ENCODE measurements at places on chromosomes 5 and 9. TPM values are rescaled to one million over a fixed set of nuclear protein-coding genes. Genes with fewer than 3 reads are reported as not detected.

- no peak for DNase-seq
- no peaks in the 10 kb centered on the region for H3K27me3 ChIP-seq
- no peaks in the 10 kb centered on the region for H3K36me3 ChIP-seq
- no peak overlapping the region for H3K27ac ChIP-seq
- no peaks in the 10 kb centered on the region for H3K4me1 ChIP-seq
Observed at GRCh38 chr5:35679357-35679756, 61.7 kb downstream of the SPEF2 start.

GRCh38 chr5:116153687-116154174 is 68.9 kb downstream of the COMMD10 start:
- no peak for DNase-seq
- no peaks in the 10 kb centered on the region for H3K27me3 ChIP-seq
- no peaks in the 10 kb centered on the region for H3K36me3 ChIP-seq
- H3K27ac ChIP-seq: no peak overlapping the region
- no peak overlapping the region for H3K4me3 ChIP-seq

GRCh38 chr5:124512952-124513632 is 233.3 kb downstream of the ZNF608 start:
- H3K36me3 ChIP-seq: no peaks in the 10 kb centered on the region
- no peaks in the 10 kb centered on the region for H3K27me3 ChIP-seq
- no peaks in the 10 kb centered on the region for H3K4me1 ChIP-seq
- no peak overlapping the region for H3K4me3 ChIP-seq
- no peak overlapping the region for H3K27ac ChIP-seq
- no peak for DNase-seq

GRCh38 chr9:93962561-93963440 is 7.6 kb upstream of the BARX1 start:
- peaks cover 31% of the 10 kb centered on the region for H3K27me3 ChIP-seq
- no peak overlapping the region for H3K4me3 ChIP-seq
- H3K27ac ChIP-seq: no peak overlapping the region
- DNase-seq: peak; percentile 90

GRCh38 chr9:109072133-109072692 is 47.5 kb downstream of the TMEM245 start:
- H3K27me3 ChIP-seq: no peaks in the 10 kb centered on the region
- H3K4me3 ChIP-seq: no peak overlapping the region
- H3K4me1 ChIP-seq: no peaks in the 10 kb centered on the region
- DNase-seq: no peak

DNA sequence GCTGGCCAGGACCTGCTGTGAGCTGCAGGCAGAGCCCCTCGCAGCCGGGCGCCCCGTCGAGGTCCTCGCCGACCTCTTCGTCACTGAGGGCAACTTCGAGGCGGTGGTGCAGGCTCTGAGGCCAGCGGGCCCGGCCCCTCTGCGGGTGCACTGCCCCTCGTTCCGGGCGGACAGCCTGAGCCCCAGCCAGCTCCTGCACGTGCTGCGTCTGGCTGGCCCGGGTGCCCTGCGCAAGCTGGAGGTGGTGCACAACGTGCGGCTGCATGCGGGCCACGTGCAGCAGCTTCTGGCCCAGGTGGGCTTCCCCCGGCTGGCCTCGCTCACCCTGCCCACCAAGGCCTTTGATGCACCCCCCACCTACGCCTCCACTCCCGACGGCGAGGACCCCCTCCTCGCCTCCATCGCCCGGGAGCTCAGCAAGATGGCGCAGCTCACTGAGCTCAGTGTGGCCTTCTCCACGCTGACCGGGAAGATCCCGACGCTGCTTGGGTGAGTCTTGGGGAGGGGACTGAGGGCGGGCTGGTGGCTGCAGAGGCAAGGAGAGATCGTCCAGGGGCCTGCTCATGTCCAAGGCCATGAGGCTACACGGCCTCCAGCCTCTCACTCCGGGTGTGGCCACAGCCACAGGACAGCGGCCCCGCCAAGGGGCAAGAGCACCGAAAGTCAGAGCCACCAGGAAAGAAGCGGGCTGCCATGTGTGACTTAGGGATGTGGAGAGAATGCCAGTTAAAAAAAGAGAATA is 825 bp downstream of the LRRC14B start:
- H3K4me3 ChIP-seq: no peak overlapping the region
- peaks cover 9% of the 10 kb centered on the region for H3K4me1 ChIP-seq
- no peaks in the 10 kb centered on the region for H3K27me3 ChIP-seq
- H3K27ac ChIP-seq: no peak overlapping the region
- no peaks in the 10 kb centered on the region for H3K36me3 ChIP-seq

GRCh38 chr9:32136700-32137339 is 247.6 kb upstream of the ACO1 start:
- H3K27ac ChIP-seq: no peak overlapping the region
- no peaks in the 10 kb centered on the region for H3K27me3 ChIP-seq
- H3K4me3 ChIP-seq: no peak overlapping the region
- no peaks in the 10 kb centered on the region for H3K4me1 ChIP-seq

DNA sequence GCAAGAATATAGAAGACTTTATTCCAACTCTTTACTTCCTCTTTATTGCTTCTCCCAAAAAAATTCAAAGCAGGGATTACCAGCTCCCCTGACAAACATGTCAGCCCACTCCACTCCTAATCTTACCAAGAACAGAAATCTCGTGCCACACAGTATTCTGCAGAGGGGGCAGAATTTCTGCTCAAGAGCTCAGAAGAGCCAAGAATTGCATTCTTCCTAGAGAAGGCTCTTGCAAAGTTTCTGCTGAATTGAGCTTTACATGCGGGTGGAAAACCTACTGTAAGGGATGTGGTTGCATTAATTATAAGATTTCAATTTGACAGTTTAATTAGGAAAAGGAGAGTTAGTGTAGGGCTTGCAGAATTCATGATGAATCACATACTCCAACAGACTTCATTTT is 428.5 kb downstream of the CETN3 start:
- H3K4me1 ChIP-seq: no peaks in the 10 kb centered on the region
- H3K4me3 ChIP-seq: no peak overlapping the region
- H3K27me3 ChIP-seq: no peaks in the 10 kb centered on the region

DNA sequence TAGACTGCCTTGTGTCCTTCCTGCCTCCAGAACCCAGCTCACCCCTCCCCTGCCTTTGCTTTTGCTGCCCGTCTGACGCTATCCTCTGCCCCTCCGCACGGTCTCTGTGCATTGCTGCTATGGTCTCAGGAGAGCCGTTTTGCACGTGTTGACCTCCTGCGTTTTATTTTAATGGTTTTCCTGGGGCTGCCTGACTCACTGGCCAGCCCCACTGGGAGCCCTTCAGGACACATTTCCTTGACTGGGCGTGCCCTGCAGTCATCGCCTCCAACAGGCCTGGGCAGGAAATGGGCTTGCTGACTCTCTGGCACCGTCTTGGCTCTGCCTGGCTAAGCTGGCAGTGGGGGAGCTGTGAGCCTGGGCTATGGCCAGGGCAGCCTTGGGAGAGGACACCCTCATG is 17.9 kb upstream of the ASS1 start:
- no peak overlapping the region for H3K27ac ChIP-seq
- H3K4me3 ChIP-seq: no peak overlapping the region
- H3K36me3 ChIP-seq: no peaks in the 10 kb centered on the region
- H3K27me3 ChIP-seq: no peaks in the 10 kb centered on the region
- H3K4me1 ChIP-seq: no peaks in the 10 kb centered on the region

DNA sequence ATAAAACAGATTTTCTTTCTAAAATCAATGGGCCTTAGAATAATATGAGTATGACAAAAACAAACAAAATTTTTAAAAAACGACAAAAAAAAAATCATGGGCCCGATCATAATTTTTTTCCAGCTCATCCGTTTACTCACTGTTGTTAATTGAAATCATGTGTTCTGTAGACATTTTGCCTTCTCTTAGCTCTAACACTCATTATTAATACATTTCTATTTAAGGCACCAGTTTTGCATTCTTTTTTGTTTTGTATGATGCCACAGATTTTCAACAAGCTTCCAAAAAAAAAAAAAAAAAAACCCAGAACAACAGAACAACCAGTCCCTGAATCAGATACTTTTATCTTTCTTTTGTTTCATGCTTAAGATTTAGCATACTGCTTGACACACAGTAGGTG is 86.4 kb downstream of the PRLR start:
- no peaks in the 10 kb centered on the region for H3K27me3 ChIP-seq
- DNase-seq: no peak
- H3K4me1 ChIP-seq: no peaks in the 10 kb centered on the region
- H3K36me3 ChIP-seq: no peaks in the 10 kb centered on the region

DNA sequence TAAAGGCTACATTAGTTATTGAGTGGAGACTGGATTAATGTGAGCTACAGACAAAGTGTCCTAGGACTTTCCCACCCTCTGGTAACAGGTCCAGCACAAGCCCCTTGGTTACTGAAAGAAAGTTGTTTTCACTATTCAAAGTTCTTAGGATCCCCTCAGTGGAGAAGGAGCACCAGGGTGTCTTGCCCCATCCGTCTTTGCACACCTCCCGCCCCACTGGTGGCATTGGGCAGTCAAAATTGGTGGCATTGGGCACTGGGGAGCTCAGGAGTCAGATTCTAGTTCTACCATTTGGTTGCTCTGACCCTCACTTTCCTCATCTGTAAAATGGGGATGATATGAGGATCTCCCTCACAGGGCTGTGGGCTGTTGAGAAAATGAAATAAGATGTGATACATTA is 2.4 kb upstream of the ANGPTL2 start:
- peaks cover 14% of the 10 kb centered on the region for H3K4me1 ChIP-seq
- no peak overlapping the region for H3K27ac ChIP-seq
- no peak overlapping the region for H3K4me3 ChIP-seq
- DNase-seq: no peak
- peaks cover 16% of the 10 kb centered on the region for H3K27me3 ChIP-seq

GRCh38 chr5:115559524-115559923 is 14.9 kb upstream of the FEM1C start:
- no peak for DNase-seq
- no peak overlapping the region for H3K27ac ChIP-seq
- peaks cover 2% of the 10 kb centered on the region for H3K27me3 ChIP-seq
- no peaks in the 10 kb centered on the region for H3K4me1 ChIP-seq

DNA sequence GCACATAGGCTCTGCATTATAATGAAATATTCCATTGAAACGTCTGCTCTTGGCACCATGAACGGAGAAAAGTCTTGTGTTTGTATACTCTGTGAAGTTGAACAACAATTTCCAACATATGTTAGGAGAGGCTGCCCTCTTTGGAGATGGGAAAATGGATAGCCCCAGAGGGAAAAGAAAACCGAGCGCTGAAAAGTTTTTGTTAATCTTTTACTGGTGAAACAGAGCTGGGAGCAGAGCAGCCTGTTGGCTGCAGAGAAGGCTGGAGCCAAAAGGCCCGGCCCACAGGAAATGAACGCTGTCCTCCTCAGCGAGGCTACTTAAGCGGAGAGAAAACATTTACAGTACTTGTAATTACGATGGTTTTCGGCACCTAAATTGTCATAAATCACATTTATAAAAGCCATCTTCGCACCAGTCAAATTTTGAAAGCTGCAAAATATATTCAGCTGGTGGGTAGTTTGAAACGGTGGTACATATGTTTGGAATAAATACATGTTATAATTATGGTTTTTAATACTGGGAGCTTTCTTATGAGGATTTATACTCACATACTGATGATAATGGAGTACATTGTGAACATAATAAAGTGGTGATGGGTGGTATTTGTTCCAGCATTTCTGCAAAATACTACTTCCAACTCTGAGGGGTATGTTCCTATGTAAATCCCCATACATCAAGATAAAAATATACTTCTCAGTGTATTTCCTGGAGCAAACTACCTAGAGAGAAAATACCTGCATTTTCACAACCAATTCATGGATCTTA is 129.6 kb upstream of the CNTLN start:
- no peaks in the 10 kb centered on the region for H3K27me3 ChIP-seq
- DNase-seq: no peak
- H3K36me3 ChIP-seq: no peaks in the 10 kb centered on the region
- H3K4me1 ChIP-seq: no peaks in the 10 kb centered on the region

- no peaks in the 10 kb centered on the region for H3K36me3 ChIP-seq
- H3K27me3 ChIP-seq: no peaks in the 10 kb centered on the region
- H3K4me1 ChIP-seq: no peaks in the 10 kb centered on the region
Observed at GRCh38 chr5:110923971-110924370, 147.5 kb upstream of the TSLP start.

DNA sequence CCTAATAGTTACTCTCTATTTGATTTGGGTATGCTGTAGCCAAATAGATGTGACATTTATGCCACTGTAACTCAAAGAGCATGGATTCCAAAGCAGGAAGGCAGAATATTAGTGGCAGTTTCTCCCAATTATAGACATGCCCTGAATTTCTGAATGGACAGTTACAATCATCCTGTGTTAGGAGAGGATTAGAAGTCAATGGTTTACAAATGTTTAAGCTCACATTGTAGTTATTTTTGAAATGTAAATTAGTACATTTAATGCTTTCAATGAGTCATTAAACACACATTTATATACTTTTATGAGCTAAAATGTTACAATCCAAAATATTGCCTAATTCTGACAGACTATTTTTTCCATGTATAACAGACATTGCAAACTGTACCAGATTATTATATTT is 62.3 kb upstream of the CDH18 start:
- no peak overlapping the region for H3K27ac ChIP-seq
- H3K36me3 ChIP-seq: no peaks in the 10 kb centered on the region
- DNase-seq: no peak

DNA sequence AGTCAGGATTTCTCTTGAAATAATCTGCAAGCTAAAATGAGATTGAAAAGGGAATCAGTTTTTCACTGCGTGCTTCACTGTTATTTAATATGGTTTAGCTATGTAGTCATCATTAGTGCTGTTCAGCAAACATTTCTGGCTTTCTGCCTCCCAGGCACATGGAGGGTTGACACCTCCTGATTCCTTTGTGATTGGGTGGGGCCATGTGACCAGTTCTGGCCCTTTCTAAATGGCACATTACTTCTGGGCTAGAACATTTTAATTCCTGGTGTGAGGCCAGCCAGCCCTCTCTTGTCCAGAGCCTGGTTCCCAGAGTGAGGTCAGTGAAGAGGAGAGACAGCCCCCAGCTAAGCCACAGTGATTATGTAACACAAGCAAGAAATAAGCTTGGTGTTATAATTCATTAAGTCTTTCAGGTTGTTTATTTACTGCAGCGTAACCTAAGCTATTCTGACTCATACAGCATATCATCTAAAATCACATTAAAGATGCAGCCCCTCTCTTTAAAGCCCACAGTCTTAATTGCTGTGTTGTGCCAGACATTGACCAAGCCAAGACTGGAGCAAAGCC is 17.4 kb upstream of the ARSI start:
- H3K4me3 ChIP-seq: no peak overlapping the region
- H3K27ac ChIP-seq: no peak overlapping the region
- H3K4me1 ChIP-seq: no peaks in the 10 kb centered on the region
- DNase-seq: no peak
- H3K36me3 ChIP-seq: no peaks in the 10 kb centered on the region

Gene PDLIM4
- not detected for total RNA-seq

Gene CCDC180
- 15.1 TPM for total RNA-seq

Gene RMND5B
- total RNA-seq: 9.2 TPM

Gene SNCAIP
- total RNA-seq: not detected

Gene UBQLN1
- 137 TPM for total RNA-seq

Gene RNF183
- total RNA-seq: not detected

Gene PGM5
- total RNA-seq: not detected

Gene FAM221B
- not detected for total RNA-seq

Gene ORM1
- total RNA-seq: not detected

Gene TMCO6
- 17.9 TPM for total RNA-seq

Gene SPINK5
- total RNA-seq: not detected

Gene RC3H2
- 78.8 TPM for total RNA-seq

Gene LCN9
- not detected for total RNA-seq

Gene MARCOL
- total RNA-seq: not detected
